ENCODE measurements at places on chromosomes 6 and 20.

DNA sequence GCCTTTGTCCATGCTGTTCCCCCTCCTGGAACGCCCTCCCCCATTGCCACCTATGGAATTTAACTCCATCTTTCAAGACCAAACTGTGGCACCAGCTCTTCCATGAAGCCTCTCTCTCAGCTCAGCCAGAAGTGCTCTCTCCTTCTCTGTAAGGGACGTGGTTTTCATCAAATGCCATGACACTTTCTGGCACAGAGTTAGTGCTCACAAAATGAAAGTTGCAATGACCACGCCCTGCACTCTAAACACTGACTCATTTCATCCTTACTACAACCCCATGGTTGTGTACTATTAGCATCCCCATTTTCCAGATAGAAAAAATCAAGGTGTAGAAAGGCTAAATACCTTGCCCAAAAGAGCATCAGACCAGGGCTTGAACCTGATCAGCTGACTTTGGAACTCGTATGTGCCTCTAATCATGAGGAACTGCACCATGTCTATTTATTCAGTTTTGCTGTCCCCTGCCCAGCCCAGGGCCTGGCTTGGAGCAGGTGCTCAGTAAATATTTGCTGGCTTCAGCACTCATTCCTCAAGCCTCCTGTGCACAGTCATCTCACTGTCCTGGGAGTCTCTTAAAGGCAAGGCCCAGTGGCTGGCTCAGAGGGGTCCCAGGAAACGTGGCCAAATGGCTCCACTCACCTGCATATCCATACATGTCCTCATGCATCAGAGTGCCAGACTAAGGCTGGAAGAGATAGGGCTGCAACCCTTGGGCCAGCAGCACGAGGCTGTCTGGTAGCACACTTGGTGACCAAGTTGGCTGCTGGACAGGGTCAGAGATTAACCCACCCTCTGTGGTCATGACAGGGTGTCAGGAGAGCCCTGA is 77.9 kb downstream of the MRPL14 start:
- peak; percentile 89 for DNase-seq

GRCh38 chr6:121000381-121000780 is 333.9 kb downstream of the TBC1D32 start:
- DNase-seq: no peak

DNA sequence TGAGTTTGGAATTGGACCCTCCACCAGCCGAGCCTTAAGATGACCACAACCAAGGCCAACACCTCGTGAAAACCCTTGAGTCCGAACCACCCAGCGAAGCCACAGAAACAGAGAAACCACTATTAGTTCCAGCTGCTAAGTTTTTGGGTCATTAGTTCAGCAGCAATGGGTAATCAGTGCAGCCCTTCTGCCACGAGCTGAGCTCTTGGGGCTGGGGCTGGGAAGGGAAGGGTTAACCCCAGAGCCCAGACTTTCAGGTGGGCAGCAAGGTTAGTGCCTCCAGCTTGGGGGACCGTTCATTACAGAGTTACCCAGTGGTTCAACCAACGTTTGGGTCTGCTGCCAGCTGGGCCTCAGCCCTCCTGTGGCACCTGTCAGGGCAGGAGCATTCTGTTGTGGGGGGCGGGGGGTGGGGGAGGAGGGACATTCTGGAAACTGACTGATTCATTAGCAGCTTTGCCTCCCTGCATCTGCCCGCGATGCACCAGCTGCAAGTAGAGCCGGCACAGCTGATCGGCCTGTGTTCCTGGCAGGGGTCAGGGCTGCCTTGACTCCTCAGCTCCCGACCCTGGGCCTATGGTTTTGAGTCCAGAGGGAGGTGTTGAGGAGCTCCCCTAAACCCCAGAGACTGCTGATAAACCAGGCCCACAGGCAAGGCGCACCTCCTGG is 52.7 kb downstream of the TGM2 start:
- DNase-seq: no peak

DNA sequence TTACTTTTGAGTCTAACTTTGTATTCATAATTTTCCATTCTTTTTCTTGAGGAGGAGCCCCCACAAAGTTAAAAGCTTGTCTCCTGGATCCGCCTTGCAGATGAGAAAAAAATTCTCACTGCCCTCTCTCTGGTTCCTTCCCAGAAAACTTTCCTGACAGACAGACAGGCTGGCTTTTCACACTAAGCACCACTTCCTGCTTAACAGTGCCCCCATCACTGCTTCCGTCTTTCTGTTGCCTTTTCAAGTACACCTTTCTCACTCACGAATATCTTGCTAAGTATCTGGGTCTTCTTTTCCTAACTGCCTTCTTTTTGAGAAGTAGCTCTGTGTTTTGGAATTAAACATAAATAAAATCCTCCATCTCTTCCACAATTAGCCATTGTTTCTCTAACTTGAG is 19.8 kb upstream of the LMBRD1 start:
- no peak for DNase-seq

GRCh38 chr6:28948782-28949486 is 25.1 kb upstream of the TRIM27 start:
- DNase-seq: no peak

DNA sequence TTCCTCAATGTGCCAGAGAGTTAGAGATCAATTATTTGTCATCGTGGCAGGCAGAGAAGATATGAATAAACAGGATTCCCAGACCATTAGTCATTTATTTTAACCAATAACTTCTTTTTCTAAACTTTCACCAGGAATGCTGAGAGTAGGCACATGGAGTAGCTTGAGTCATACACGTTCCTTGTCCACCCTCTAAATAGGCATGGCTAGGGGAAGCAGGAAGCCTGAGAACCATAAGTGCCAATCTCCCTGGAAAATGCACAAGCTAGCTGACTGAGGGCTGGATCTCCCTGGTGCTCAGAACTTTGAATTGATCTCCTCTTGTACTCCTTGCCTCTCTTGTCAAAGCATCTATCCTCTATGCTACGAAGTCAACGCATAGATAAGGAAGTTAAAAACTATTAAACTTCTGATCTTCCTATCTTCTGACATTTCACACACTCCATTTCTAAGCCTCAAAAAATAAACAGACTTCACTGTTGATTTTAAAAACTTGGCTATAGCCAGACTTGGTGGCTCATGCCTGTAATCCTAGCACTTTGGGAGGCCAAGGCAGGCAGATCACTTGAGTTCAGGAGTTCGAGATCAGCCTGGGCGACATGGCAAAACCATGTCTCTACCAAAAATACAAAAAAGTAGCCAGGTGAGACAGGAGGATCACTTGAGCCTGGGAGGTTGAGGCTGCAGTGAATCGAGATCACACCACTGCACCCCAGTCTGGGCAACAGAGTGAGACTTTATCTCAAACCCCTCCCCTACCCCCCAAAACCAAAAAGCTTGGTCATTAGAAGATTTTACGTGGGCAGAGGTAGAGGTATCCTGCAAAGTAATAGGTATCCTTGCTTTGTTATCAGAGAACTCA is 11.8 kb downstream of the ADTRP start:
- DNase-seq: peak; percentile 97

DNA sequence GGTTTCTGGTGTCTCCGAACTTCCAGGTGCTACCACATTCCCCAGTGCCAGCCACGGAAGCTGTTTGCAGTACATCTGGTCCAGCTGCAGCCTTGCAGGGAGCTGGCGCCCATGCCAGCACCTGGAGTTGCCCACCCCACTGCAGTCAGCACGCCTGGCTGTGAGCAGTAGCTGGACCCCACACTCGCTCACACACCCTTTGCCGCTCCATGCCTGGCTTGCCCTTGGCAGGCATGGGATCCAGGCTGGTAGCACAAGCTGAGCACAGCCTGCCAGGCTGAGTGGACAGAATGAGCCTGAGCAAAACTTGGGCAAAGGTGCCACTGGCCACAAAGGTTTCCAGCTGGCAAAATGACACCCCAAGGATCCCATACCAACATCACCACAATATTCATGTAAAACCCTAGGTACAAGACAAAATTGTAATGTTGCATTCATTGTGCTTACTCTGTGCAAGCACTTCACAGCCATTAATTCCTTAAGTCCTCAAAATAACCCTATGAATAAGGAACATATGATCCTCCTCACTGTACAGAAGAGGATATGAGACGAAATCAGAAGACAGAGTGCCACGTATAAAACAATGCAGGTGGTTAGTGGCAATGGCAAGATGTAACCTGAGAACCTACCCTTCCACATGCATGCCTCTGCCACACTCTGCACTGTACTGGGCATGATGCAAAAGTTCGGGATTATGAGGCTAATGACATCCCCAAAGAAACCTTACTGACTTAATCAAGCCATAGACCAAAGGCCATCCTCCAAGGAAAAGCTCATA is 18.3 kb downstream of the KIF16B start:
- no peak for DNase-seq

DNA sequence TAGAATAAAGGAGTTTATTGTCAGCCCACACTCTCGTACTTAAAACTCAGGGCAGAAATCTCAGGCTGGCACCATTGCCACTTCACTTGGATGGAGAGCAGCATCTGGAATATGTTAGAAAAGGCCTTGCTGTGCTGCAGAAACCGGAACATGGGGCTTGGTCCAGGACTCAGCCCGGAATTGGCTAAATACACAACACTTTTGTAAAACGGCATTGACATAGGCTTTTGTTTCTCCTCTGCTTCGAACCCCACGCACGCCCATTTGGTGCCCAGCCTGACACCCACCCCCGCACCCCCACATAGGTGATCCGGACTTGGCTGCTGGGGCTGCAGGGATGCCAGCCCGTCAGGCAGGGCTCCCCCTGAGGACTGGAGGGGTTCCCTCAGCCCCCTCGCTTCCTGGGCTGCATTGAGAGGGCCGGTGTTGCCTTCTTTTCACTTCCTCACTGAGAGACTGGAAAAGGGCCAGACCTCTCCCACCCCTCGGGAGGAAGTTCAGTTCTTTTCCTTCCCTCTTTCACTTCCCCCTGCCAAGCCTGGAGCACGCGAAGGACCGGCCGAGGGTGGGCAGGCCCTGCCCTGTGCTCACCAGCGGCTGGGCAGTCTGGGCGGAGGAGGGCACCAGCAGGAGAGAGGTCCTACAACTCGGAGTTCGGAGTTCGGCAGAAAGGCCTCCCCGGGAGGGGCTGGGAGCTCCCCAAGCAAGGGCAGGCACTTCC is 17.9 kb upstream of the CST3 start:
- DNase-seq: no peak

DNA sequence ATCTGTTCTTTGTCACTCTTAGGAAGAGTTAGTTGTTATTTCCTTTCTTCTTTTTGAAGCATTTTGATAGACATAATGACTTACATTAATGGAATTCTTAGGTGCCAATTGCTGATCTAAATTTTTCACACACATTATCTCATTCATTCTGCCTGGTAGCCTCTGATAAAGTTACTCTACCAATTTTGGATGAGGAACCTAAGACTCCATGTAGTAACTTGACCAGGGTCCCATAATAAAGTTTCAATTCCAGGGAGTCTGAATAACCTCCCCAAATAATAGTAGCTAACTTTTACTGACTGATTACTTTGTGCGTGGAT is 73.2 kb upstream of the CITED2 start:
- DNase-seq: no peak

- DNase-seq: no peak
Measured at GRCh38 chr6:169641461-169642085, 60.3 kb downstream of the WDR27 start.

GRCh38 chr20:32506721-32507120 is 78.4 kb downstream of the NOL4L start:
- no peak for DNase-seq

- no peak for DNase-seq
Measured at GRCh38 chr6:74283532-74283931, 587.5 kb downstream of the CD109 start.

DNA sequence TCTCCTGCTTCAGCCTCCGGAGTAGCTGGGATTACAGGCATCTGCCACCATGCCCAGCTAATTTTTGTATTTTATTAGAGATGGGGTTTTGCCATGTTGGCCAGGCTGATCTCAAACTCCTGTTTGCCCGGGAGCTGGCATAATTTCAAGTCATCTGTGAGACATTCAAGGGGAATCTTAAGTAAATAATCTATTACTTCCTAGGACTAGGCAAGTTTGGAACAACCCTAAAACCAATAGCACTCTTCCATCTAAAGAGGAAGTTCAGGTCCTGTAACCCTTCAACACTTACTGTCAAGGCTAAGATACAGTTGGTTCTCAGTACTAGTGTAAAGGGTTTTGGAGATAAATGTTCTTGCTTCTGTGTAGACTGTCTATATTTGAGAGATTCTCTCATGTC is 267.8 kb upstream of the IRAK1BP1 start:
- DNase-seq: no peak

DNA sequence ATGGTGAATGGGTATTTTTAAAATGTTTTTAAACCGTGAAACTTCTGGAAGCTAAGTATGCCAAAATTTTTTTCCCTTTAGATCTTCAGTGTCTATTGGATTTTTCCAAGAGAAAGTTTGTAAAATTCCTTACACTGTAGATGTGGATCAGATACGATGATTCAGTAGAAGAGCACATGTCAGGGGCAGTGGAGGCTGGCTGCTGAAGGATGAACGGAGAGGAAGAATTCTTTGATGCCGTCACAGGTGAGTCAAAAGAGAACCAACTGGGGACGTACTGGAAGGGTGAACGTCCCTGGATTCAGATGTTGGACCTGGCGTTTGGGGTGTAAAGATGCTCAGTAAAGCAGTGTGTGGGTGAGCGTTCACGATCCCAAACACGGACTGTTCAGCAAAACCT is 17.7 kb downstream of the OSBPL2 start:
- DNase-seq: no peak

- DNase-seq: no peak
Measured at GRCh38 chr6:40721271-40721952, 134.2 kb upstream of the LRFN2 start.

DNA sequence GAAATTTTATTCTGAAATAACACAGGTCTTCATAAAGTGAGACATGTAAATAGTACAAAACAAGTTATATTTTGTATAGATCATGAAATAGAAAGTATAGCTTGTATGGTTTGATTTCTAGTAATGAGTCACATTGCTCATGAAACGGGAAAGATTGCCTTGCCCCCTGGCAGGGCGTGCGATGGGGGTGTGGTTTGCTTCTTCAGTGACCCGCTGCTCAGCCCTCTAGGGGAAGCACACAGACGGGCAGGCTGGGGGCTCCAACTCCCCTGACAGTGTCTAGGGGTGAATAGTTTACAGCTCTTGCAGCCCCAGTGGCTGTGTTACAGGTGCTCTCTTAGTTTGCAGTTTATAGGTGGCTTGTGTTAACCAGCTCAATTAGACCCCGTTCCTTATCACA is 170.5 kb upstream of the RGS17 start:
- no peak for DNase-seq

DNA sequence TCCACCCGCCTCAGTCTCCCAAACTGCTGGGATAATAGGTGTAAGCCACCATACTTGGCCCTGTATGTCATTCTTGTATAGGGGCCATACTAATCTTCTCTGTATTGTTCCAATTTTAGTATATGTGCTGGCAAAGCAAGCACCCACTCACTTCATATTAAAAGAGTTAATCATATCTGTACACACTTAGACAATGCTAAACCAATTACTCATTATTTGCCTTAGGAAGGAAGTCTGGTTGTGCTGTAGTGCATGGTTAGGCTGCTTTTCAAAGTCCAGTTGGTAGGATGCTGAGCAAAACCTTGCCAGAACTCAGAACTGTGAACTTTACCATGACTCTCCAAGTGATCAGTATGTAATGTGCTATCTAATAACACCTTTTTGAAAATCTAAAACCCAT is 88.6 kb downstream of the LIN28B start:
- DNase-seq: no peak

GRCh38 chr6:159633196-159633595 is 59.8 kb downstream of the SOD2 start:
- DNase-seq: peak; percentile 29
